ENCODE measurements at places on chromosomes 16 and 17. TPM values are rescaled to one million over a fixed set of nuclear protein-coding genes. Genes with fewer than 3 reads are reported as not detected.
A peak's percentile ranks its signal among the peaks of the same experiment; 100 is the strongest.

GRCh38 chr16:87323727-87324410 lies 6.7 kb upstream of the C16orf95 start:
- no peak overlapping the region for H3K27ac ChIP-seq
- H3K27me3 ChIP-seq, result no peaks in the 10 kb centered on the region
- peaks cover 22% of the 10 kb centered on the region for H3K4me1 ChIP-seq
- no peak overlapping the region for H3K4me3 ChIP-seq

SALL1 gene
- total RNA-seq, result not detected

GRCh38 chr17:72511874-72512273 lies 391.1 kb downstream of the SOX9 start:
- no peaks in the 10 kb centered on the region for H3K4me1 ChIP-seq
- no peak for DNase-seq

DNA sequence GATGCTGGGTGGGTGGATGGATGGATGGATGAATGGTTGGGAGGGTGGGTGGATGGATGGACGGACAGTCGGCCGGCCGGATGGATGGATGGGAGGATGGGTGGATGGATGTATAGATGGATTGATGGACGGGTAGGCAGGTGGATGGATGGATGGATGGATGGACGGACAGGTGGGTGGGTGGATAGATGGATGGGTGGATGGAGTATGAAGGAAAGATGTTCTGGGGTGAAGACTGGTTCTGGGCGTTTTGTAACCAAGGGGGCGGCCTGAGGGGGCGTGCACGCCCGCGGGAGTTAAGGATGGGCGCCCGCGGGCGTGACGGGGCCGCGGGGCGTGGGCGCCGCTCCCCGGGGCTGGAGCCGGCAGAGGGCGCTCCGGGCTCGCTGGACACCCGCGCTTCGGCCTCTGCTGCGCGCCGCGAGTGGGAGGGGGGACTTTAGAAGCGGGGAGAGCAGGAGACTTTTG lies at the start of gene NECAB2:
Gene NECAB2 (plus strand): TSS at position 407 of the 468 bp plus-strand sequence. CDS start 405 bp downstream, outside the sequence.
- H3K4me3 ChIP-seq, result peak within 1 kb of the TSS; percentile 48
- DNase-seq, result peak; percentile 60
- H3K27ac ChIP-seq, result no peak within 1 kb of the TSS
- H3K4me1 ChIP-seq, result no peaks in the 10 kb centered on the region
